ENCODE measurements at places on chromosomes 3 and 15.

DNA sequence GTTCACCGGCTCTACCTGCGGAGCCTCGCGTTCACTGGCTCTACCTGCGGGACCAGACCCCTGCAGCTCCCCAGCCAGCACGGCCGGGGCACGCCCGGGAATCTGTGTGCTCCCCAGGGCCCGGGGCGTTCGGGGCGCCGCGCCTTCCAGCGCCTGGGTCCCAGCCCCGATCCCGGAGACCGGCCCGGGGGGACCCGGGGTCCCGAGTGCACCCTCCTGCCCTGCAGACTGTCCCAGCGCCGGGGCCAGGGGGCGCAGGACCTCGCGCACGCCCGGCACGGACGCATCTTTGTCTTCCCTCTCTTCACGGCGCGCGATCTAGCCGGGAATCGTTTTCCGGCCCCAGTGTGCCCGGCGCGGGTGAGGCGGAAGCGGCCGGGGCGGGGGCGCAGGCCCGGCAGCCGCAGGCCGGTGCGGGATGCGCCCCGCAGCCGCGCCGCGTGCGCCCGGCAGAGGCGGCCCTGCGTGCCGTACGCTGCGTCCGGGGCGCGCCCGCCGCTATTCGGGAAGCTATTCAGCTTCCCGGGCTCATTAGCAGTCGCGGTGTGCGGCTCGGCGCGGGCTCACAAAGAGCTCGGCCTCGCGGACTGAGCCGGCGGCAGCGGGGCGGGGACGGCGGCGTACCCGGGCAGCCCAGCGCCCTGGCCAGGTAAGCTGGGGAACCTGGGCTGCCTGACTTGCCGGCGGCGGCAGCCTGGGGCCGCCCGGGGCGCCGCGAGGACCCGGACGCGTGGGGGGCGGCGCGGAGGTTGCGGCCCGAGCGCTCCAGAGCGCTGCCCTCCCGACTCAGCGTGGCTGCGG is at the start of gene APBA2:
Gene APBA2 (plus strand): TSS at position 345 of the 801 bp plus-strand sequence. CDS start 167,911 bp downstream, outside the sequence.
- DNase-seq, result no peak

- DNase-seq, result no peak
Measured at GRCh38 chr3:73781541-73781940, 156.8 kb upstream of the PDZRN3 start.

DNA sequence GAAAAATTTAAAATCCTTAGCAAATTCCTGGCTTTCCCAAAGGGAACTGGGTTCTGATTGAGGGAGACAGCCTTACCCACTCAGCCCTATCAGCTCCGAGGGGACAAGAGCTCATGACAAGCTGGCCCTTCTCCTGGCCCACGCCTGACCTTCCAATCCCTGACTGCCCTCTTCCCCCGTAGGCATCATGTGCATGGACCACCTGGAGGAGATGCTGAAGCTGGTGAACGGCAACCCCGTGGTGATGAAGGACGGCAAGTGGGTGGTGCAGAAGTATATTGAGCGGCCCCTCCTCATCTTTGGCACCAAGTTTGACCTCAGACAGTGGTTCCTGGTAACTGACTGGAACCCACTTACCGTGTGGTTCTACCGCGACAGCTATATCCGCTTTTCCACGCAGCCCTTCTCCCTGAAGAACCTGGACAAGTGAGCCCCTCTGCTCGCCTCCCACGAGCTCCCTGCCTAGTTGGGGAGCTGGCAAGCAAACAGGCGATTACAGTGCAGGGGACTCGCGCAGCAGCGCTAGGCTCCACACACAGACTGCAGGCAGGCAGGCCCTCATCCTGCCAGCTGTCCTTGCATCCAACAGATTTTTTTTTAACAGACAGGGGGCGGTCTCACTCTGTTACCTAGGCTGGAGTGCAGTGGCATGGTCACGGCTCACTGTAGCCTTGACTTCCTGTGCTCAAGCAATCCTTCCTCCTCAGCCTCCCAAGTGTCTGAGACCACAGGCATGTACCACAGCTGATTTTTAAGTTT is 16.8 kb downstream of the RPUSD3 start:
- DNase-seq, result no peak

DNA sequence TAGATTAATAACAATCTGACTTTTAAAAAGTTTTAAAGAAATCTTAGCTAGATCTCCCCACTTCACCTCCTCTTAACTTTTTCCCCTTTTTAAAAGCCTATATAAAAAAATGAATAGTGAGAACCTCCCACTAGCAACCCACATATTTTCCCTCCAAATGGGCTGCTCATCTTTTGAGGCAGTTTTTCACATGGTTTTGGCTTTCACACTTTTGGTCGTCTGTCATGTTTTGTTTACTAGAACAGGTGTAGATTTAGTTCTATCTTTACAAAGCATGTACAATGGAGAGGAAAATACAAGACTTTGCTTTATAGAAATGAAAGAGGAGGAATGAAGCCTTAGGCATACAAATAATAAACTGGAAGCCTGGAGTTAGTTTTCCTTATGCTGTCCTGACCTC is 126.7 kb upstream of the EOMES start:
- no peak for DNase-seq

DNA sequence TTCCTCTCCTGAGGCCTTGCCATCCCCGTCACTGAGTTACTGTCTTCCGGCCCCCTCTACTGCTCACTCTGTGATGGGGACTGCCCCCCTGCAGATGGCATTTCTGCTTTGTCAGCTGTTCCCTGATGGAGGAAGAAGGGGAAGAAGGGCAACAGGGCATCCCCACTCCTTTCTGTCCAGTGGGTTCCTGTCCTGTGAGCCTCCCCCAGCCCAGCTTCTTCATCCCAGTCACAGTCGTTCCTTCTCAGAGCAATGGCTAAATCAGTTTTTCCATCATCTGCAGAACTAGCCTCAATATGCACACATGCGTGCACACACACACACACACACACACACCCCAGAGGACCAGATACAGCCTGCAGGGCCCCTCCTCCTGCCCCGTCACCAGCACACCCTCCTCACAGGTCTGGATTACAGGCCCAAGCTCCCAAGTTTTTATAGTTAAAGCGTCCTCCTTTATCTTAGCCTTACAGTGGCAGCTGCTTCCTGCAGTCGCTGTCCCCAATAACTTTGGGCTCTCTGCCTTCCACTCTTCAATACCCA is 21.4 kb downstream of the ALDH1L1 start:
- no peak for DNase-seq

DNA sequence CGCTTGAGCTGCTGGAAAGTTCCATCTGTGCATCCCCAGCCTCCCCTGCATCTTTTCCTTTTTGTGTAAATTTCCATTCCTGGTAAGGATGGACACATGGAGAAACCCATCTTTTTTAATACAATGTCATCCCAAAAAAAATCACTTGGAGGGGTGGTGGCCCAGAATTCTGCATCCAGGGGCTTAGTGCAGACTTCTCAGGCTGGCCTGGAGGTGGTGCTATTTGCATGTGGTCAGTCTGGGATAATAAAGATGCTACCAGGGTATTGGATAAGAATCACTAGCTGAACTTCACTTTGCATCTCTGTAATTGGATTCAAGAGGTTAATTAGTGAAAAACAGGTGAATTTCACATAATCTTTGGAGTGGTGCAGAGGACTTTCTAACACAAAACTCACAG is 1.8 kb upstream of the ZSCAN2 start:
- peak; percentile 26 for DNase-seq

GRCh38 chr3:115851571-115851970 is 228.3 kb downstream of the GAP43 start:
- DNase-seq, result no peak

DNA sequence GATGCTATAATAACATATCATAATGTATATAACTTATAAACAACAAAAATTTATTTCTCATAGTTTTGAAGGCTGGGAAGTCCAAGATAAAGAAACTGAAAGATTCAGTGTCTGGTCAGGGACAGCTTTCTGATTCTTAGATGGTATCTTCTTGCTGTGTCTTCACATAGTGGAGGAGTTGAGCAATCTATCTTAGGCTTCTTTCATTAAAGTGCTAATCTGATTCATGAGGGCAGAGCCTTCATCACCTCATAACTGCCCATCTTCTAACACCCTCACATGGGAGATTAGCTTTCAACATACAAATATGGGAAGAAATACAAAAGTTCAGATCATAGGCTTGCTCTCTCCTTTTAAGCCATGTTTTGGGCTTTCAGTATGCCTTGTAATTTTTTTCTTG is 774.8 kb upstream of the EPHA6 start:
- no peak for DNase-seq

GRCh38 chr15:77528290-77528967 is 104.3 kb downstream of the LINGO1 start:
- DNase-seq, result no peak

DNA sequence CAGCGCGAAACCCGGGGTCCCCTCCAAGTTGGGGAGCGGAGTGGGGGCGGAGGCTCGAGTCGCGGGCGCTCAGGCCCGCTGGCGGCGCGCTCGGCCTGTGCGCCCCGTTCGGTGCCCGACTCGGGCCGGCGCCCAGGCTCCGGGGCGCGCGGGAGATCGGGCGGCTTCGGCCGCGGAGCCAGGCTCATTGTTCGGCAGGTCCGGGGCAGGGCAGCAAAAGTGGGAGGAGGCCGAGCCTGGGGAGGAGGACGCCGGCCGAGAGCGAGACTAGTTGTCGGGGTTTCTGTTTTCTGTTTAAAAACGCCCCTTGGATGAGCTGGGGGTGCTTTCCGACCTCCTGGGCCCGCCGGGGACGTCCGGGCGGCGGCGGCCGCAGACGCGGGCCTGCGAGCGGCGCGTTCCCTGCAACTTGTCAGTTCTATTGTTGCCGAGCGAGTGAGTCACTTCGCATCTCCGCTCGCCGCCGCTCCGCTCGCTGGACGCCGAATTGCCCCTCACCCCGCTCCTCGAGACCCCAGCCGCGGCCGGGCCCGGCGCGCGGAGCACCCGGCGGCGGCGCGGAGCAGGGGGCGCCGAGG is 676 bp downstream of the TCF12 start:
- DNase-seq, result peak; percentile 71

GRCh38 chr3:3618623-3619022 is 180.6 kb upstream of the LRRN1 start:
- no peak for DNase-seq

DNA sequence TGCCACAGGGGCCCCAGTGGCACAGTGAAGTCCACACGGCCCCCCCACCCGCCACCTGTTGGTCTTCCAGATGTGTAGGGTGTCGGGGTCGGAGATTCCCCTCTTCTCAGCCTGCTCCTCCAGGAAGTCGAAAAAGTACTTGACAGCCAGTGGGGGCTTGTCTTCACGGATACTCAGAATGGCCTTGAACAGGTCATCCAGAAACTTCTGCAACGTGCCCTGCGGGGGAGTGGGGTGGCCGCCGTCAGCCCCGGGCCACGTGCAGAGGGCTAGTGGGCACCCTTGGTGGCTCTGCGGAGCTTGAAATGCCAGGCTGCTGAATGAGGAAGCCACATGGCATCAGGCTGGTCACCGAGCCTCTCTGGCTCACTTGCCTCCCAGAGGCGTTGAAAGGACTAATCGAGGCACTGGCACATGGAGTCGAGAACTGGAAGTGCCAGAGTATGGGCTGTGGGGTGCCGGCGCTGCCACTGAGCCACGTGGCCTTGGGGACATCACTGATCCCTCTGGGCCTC is 16.6 kb downstream of the H1-8 start:
- DNase-seq, result no peak

GRCh38 chr15:38707802-38708671 is 143.4 kb upstream of the RASGRP1 start:
- peak; percentile 38 for DNase-seq

GRCh38 chr15:85443593-85444087 is 63.2 kb downstream of the AKAP13 start:
- peak; percentile 77 for DNase-seq

DNA sequence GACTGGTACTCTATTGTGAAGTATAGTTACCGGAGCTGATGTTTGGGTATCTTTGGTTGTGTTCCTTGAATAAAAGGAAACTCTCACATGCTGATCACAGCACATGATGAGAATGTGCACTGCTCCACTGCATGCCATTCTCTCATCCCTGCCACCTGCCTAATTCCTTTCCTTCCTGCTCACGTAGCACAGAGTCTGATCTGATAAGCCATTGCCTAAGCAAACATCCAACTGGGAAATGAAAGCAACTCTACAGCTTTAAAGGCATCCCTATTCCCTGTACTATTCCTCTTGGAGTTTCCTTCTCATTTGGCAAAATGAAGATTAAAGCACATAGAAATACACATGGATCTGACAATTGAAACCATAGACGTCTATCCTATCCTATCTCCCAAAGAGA is 359.8 kb downstream of the C3orf38 start:
- DNase-seq, result no peak

DNA sequence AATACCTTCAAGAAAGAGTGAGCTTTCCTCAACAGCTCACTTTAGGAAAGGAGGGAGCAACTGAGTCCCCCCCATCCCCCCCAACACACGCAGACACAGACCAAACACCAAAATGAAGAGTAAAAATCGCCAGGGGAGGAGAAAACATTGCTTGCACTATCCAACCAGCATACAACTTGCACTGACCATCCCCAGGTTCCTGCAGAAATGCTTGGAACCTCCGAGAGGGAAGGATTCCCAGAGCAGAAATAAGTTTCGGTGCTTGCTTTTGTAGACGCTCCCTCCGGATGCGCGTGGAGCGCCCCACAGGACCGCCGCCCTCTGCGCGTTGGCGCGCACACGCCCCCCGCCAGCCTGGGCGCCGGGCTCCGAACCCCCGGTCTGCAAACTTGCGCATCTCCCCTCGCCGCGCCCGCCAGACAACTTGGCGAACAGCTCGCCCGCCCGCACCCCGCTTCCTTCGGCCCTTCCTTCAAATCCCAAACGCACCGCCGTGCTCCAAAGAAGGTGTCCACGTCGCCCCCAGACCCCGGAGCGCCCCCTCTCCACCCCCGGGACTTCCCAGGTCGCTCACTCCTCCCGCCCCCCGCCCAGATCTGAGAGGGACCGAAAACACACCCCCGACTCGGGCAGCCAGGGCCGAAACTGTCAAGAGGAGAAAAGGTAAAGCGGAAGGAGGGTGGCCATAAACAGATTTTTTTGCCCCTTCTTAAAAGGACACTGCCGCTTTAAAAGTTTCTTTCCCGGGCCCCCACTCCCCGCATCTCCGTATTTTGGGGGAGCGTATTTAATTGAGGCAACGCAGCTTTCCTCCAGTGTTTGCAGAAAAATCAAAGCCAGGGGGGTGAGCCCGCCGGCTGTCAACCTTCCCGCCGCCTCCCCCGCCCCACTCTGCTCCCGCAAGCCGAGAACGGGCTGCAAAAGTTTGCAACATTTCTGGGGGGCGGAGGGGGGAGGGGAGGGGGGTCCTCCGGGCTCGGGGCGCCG is 859 bp downstream of the RORA start:
- DNase-seq, result no peak

- no peak for DNase-seq
Measured at GRCh38 chr3:186440891-186441290, 78.9 kb upstream of the DGKG start.

DNA sequence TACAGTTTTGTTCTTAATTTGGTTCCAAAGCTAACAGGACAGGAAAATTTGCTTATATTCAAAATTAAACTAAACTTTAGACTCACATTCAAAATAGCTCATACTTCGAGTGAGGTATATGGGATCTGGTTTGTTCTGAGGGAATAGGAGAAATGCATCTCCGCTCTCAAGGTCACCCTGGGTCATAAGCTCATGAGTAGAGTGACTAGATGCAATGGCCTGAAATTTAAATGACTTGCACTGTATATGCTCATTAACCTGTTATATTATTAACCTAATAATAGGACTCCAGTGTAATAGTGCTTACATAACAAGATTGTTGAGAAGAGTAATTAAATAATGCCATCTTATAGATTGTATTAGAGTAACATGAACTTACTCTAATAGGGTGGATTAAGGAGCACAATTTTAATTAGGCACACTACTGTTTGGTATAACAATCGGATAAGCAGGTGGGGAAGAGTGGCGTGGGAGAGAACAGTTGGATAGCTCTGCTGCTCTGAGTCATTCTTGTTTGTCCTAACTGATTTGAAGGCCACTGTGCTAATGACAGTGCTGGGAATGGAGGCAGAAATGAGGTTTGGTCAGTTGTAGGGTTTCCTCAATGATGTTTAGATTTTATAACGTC is 5.2 kb downstream of the NKTR start:
- DNase-seq, result peak; percentile 65

- DNase-seq, result no peak
Measured at GRCh38 chr3:100246999-100247398, 13.8 kb upstream of the TBC1D23 start.

All from NCI-H526 treated with DMSO at 0.1 percent for 48 hours (cell line).